ENCODE measurements at places on chromosomes 5 and 9.
A peak's percentile ranks its signal among the peaks of the same experiment; 100 is the strongest.

GRCh38 chr5:94627191-94627590 is 8.7 kb downstream of the SLF1 start:
- no peak for DNase-seq

- DNase-seq, result no peak
These were observed 34.7 kb upstream of the JMY start for GRCh38 chr5:79201206-79201605.

GRCh38 chr5:58930520-58930919 is 347.6 kb downstream of the RAB3C start:
- no peak for DNase-seq

DNA sequence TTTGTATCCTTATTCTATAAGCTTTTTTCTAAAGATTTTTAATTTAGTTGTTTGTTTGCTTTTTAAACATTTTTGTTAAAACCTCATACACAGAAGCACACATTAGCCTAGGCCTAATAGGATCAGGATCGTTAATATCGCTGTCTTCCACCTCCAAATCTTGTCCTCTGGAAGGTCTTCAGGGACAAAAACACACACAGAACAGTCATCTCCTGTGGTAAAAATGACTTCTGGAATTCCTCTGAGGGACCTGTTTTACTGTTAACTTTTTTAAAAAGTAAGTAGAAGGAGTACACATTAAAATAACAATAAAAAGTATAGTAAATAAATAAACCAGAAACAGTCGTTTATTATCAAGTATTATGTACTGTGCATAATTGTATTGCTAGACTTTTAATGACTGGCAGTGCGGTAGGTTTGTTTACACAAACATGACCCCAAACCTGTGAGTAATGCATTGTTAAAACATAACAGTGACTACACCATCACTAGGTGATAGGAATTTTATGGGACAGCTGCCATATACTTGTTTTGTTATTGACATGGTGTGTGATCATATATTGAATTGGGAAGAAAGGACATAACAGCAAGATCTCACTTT is 109.6 kb downstream of the ZCCHC7 start:
- DNase-seq, result no peak

GRCh38 chr9:132372177-132373095 is 17.6 kb upstream of the SETX start:
- no peak for DNase-seq

DNA sequence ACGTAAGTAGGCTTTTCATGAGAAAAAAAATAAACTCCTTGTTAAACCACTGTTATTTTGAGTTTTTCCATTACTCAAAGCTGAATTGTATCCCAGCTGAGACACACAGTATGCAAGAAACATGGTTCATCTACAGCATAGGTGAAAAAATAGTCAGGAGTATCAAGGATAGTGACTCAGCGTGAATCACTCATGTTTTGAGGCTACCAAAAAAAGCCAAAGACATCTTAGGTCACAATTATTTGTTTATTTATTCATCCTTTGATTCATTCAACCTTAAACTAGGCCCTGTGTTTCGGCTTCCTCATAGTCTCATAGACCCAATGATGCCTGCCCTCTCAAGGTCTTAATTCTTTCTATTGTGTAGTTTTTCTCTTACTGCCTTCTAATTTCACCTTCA is 32.9 kb upstream of the STX17 start:
- DNase-seq, result no peak

DNA sequence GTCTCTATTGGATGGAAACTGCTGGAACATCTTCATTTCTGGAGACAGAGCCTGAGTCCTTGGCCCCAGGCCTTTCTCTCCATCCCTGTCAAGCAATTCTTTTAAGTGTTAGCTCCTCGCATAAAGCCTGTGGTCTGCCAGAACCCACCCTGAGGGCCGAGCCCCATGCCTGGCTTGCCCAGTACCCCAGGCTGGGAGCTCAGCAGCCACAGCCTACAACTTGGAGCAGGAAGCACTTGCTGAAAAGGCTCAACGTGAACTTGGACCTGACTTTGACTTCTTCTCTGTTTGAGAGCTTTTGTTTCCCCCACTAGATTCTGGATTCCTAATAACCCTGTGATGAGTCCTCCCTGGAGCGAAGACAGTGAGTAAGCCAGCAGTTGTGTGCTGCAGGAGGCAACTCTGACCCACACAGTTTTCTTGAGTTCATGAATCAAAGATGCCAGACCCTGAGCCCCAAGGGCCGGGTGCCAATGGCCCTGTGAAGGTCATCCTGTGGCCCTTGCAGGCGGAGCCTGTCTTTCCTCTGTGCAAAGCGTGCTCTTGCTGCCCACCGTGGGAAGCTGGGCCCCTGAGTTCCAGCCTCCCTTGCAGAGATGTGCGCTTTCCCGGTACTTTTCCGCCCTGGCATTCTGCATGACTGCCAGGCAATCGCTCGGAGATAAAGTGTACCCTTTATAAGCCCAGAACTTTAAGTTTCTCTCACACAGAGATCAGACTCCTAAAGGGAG is 64.3 kb upstream of the RUFY1 start:
- DNase-seq, result no peak

DNA sequence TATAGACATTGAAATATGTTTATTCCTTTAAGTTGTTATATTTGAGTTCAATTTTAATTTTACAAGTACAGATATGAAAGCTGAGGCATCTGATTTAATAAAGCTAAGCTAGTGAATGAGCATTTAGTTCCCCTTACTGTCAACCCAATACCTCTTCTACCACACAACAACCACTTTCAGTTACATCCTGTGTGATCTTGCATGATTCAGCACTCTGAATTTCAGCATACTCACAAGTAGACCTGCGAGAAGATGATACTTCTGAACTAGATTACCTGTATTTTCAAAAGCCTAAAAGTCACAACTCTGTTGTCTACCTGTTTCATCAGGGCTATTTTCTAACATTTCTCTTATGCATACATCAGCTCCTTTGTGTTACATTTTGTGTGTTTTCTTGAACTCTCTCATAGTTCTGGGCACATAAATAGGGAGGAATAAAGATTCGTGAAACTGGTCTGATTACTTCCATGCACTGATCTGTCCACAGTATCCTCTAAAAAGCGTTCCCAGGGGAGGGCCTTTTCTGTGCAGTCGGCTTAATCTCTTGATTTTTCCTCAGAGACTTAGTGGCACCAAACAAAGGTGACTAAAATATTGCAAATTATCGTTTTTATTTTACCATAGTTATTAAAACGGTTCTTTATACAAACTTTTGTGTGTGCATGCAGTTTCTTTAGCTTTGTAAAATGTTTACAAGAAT is 2025.5 kb upstream of the NUDT12 start:
- no peak for DNase-seq

GRCh38 chr9:89474939-89475338 is 23.0 kb downstream of the SEMA4D start:
- no peak for DNase-seq

GRCh38 chr5:103587185-103587748 is 24.7 kb upstream of the NUDT12 start:
- no peak for DNase-seq

DNA sequence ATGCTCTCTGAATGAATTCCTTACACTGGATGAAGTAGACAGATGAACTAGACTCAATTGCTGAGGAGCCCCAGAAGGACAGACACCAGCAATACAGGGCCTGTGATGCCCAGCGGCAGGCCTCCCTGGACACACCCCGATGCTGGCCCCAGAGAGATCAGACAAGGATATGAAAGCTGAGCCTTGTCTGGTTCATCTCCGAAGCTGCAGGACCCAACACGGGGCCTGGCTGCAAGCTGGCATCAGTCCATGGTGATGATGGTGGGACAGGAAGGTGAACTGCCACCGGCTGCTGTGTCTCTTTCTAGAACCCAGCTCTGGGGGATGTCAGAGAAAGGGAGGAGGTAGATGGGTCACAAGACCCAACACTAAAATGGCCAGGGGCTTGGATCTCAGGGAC is 104.0 kb upstream of the LMX1B start:
- DNase-seq, result no peak

DNA sequence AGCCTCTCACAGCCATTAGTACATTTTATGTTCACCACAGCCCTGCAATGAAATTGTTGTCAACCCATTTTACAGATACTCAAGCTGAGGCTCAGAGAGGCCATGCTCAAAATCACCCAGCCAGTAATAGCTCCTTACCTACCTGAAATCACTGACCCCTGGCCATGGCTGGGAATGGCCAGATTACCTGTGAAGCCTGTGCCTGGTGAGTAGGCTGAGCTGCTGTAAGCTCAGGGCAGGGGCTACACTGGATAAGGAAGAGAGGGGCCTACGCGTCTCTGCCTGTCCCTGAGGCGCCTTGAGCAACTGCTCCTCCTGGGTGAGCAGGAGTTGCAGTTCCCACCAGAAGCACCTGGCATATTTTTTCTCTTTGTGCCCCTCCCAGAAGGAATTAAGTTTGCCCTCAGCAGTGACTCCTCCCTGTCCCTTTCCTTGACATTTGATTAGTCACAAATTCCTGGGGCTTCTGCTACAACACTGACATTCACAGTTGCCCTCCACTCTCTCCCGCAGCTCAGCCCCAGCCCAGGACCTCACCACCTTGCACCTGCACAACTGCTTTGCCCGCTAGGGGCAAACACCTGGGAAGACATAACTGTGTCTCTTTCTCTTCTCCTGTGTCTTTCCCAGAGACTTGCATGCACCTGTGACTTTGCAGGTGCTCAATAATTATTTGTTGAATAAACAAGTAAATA is 5.7 kb downstream of the CLTB start:
- no peak for DNase-seq

DNA sequence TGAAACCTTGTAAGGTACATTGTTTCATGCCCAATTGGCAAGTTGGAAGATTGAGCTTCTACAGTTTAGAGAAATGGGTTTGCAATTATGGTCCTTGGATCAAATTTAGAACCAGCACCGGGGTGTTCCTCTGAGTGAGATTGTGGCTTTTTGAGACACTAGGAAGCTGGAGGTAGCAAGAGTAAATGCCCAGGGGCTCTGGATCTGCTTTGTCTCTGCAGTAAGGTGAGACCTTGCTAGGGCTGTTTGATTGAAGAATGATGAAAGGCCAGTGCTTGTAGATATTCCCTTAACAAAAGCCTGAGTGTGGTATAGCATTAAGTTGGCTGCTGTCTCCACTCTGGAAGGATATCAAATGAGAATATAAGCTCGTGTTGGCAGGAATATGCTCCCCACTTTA is 36.0 kb downstream of the WWC1 start:
- no peak for DNase-seq

DNA sequence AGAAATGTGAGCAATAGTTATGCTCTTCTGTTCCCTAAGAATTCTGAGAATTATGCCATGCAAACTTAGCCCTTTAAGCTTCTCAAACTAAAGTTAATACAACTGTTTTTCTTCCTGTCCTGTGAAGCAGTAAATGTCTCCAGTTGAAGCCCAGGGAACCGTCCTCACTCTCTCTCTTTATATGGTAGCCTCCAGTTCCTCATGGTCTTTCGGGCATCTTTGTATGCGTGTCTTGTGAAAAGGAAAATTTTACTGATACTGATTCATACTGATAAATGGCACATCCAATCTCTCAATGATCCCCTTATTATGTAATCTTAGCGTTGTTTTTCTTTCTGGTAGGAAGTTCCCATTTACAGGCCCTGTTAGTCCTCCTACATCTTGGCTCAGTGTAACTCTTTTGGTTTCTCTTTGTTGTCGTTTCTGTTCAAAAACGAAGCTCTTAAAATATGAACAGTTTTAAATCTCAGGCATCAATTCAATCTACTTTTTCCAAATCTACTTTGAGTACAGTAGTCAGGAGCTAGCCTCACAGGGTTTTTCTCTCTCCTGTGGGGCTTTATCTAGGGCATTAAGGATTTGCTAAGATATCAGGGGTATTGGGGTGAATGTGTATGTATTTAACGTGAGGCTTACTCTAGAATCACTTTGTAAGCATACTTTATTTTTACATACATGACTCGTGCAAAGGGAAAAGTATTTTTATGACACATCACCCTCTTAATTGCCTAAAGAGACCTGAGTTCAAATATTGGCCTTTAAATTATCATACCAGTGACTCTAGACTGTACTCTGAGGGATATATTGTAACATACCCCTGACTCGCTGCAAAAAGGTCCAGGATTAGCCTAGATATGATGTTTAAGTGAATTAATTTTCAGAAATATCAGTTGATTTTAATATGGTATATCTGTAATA is 258.0 kb downstream of the NR3C1 start:
- DNase-seq, result no peak

GRCh38 chr5:155629597-155629996 is 616.0 kb downstream of the KIF4B start:
- DNase-seq, result no peak

GRCh38 chr5:149438711-149439132 is 59.6 kb upstream of the IL17B start:
- DNase-seq, result no peak

GRCh38 chr9:83012168-83012921 is 50.6 kb downstream of the RASEF start:
- DNase-seq, result no peak

DNA sequence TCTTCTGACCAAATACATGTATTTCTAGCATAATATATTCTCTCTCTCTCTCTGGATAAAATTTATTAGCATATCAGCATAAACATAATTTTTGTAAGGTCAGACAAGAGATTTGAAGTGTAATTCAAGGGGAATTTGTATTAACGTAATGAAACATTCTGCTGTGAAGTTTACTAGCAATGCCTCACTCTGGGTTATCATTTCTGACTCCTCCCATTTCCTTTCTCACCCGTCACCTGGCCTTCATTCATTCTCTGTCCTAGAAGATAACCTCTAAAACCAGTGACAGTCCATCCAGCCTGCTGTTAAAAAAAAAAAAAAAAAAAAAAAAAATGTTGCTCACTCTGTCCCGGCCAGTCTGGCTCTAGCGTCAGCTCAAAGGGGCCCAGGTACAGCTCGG is 27.1 kb downstream of the GRAMD2B start:
- DNase-seq, result peak; percentile 12

GRCh38 chr5:138448481-138449398 is 9.9 kb downstream of the REEP2 start:
- no peak for DNase-seq

- DNase-seq, result no peak
These were observed 593.2 kb upstream of the CLINT1 start for GRCh38 chr5:158451993-158452672.

- DNase-seq, result no peak
These were observed 307.5 kb downstream of the ZNF608 start for GRCh38 chr5:124438903-124439281.

GRCh38 chr5:107359916-107360234 is 310.9 kb downstream of the EFNA5 start:
- DNase-seq, result no peak

DNA sequence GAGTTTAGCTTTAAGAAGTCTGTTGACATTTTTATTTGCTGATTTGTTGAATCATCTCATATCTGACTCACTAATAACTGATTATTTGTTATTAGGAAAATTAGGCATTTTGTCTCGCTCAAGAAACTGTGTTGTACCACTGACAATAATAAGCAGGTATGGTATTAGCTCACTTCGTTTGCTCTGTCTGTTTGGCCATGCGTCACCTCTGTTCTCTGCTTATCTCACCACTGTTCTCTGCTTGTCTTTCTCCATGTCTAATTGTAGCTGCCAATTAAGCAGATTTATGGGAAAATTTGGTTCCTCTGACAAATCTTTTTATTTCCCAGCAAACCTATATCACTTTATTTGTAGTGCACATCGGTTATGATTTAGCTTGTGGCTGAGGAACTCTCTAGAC is 138.9 kb downstream of the WDR41 start:
- no peak for DNase-seq
